ENCODE measurements at places on chromosomes 3 and 15. TPM values are rescaled to one million over a fixed set of nuclear protein-coding genes. Genes with fewer than 3 reads are reported as not detected.
A peak's percentile ranks its signal among the peaks of the same experiment; 100 is the strongest.

- DNase-seq = no peak
Observed at GRCh38 chr3:177335728-177336127, 138.4 kb upstream of the TBL1XR1 start.

STAB1 gene
- total RNA-seq = 0.66 TPM

- DNase-seq = no peak
Observed at GRCh38 chr15:22253676-22254408, 173.5 kb downstream of the OR4M2 start.

DNA sequence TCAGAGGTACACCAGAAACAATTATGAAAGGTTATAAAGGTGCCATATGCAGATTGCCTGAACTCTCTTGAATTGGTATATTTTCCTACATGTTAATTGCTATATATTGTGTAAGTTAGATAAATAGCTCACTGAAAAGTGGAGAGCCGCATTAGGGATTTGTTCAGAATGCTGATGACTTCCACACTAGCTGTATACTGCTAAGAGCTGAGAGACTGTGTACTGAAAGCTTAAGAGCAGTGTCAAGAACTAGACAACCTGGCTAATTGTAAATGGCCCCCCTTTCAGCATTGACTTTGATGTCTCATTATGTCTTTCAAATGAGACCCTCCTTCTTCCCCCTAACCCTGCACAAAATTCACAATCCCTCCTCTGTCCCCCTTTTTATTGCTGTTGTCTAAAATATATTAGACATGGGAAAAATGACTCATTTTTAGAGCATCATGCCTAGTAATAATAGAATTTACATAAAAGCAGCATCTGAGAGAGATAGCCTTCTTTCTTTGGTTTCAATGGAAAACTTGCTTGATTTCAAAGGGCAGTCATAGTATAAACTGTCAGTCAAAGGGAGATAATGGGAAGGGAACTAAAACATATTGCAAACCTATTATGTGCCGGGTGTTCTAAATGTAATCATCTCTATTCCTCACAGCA lies 34.7 kb upstream of the GREM1 start:
- no peak for DNase-seq

NT5DC2 gene
- 256 TPM for total RNA-seq

GRCh38 chr3:65112751-65113300 lies 425.0 kb upstream of the ADAMTS9 start:
- DNase-seq = no peak

GRCh38 chr15:33150431-33150941 lies 44.0 kb downstream of the FMN1 start:
- DNase-seq = no peak

DNA sequence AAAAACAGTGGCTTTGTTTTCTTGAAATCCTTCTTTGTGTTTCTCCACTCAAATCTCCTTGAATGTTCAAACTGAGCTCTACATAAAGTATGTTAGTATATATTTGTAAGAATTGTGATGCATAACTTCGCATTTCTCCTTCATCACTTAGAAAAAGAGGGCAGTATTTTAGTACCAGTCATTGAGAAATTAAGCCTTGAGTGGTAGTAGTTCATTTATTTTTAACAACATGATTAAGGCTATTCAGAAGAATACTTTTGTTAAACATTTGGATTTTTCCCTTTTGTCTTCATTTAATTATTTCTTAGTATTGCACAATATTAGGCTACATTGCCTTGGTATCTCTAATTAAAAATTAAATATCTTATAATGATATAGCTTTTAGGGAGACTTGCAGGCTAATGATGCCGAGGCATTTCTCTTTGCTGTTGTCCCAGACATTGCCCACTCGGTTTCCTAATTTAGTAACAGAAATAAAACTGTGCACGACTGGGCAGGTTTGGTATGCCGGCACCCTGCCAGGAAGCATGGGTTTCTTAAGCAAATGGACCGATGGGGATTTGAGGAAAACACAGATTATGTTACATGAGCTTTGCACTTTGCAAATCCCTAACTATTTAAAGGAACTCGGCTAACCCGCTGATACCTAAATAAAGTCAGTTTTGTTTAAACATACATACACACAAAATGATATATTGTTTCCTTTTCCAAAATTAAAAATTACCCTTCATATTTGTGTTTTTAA lies 54.7 kb downstream of the LRRC28 start:
- peak; percentile 41 for DNase-seq

FAM107A gene
- total RNA-seq = not detected

- DNase-seq = no peak
Observed at GRCh38 chr3:113697500-113698090, 1.2 kb upstream of the USF3 start.

NRROS gene
- total RNA-seq = 0.72 TPM

- no peak for DNase-seq
Observed at GRCh38 chr3:87076946-87077345, 86.0 kb upstream of the VGLL3 start.

- DNase-seq = no peak
Observed at GRCh38 chr3:52820736-52821135, 9.7 kb downstream of the ITIH4 start.

GRCh38 chr3:187782006-187782405 lies 36.7 kb upstream of the BCL6 start:
- no peak for DNase-seq

P2RY1 gene
- total RNA-seq = 8.9 TPM

NEK10 gene
- 0.84 TPM for total RNA-seq

GRCh38 chr15:49900006-49900902 lies 218.8 kb downstream of the ATP8B4 start:
- no peak for DNase-seq

DNA sequence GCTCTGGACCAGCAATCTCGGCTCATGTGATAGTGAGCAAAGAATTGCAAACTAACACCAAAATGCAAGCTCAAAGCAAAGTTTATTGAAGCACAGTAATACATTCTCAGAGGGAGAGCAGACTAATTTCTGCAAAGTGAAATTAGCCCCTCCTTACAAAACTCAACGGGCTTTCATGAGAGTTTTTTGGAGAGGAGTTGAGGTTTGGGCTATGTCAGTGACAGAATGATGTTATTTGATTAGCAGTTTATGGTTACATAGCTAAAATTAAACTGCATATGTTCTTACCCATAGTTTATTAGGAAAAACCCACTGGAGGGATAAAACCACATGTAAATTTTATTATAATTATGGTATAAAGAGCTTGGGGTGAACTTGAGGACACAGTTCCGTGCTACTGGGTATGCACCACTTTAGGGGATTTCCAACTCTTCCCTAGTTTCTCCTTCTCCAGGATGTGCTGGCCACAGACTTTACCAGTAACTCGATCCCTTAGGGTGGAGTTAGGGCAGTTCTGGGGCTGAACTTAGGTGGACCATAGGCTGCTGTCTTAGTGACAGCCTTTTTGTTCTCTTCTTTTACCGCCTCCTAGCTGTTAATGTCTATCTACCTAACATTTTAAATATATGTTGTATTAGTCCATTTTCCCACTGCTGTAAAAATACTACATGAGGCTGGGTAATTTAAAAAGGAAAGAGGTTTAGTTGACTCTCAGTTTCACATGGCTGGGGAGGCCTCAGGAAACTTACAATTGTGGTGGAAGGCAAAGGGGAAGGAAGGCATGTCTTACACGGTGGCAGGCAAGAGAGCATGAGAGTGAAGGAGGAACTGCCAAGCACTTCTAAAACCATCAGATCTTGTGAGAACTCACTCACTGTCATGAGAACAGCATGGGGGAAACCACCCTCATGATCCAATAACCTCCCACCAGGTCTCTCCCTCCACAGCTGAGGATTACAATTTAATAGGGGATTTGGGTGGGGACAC lies 8.9 kb upstream of the AADACL2 start:
- DNase-seq = no peak

SMCO1 gene
- total RNA-seq = not detected

SEMA5B gene
- total RNA-seq = 0.27 TPM

PLAAT1 gene
- 1.7 TPM for total RNA-seq

SERPINI2 gene
- total RNA-seq = not detected

ZBTB47 gene
- total RNA-seq = 22.4 TPM

- DNase-seq = no peak
Observed at GRCh38 chr15:71085809-71086208, 29.5 kb upstream of the THSD4 start.

DNA sequence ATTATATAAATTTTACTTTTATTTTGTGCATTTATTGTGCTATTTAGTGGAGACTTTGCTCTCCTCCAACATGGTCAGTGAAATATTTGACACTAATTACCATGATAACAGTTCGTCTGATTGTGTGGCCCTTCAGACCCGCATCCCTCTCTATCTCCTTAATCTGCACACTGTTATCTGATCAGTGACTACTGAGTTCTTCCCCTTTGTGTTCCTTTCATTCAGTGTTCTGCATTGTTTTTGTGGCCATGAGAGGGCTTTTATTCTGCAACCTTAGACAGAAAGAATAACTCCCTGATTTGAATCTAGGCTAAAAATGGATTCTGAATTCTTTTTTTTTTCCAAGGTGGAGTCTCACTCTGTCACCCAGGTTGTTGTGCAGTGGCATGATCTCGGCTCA lies 11.9 kb upstream of the FMN1 start:
- DNase-seq = no peak

DNA sequence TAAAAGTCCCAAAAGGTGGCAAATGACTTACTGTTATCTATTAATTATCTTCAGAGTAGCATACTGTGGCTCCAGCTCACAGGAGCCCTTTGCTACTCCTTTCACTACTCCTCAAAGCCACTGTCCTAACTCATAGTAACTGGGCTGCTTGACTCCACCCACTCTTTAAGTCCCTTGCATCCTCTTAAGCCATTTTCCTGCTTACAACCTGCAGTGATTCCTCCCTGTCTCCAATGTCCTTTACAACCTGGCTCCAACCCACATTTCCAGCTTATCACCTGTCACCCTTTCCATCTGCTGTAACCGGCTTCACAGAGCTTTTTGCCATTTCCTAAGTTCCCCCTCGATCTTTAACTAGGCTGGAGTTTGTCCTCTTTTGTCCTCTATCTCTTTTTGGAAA lies 388.1 kb downstream of the FGF12 start:
- no peak for DNase-seq

DNA sequence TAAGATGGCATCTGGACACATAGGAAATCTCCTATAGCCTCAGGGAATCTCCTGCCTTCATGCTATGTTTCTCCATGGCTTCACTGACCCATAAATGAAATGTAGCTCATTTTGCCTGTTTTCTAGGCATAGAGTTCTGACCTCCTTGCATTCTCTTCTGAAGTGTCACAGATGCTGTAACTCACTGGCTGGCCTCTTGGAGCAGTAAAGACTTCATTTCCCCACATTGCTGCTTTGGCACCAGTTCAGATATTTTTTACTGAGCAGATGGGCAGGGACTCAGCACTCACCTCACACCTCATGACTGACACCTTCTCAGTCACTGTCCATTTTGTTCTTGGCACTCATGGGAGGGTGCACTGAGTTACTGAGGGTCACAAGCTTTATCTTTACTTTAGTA lies 286.7 kb upstream of the TGFBR2 start:
- no peak for DNase-seq

Measured in mesothelial cell of epicardium (in vitro differentiated cells).